ENCODE measurements at places on chromosomes 1 and 21.

GRCh38 chr1:162571696-162572095 lies 10.2 kb downstream of the UAP1 start:
- no peak for DNase-seq

DNA sequence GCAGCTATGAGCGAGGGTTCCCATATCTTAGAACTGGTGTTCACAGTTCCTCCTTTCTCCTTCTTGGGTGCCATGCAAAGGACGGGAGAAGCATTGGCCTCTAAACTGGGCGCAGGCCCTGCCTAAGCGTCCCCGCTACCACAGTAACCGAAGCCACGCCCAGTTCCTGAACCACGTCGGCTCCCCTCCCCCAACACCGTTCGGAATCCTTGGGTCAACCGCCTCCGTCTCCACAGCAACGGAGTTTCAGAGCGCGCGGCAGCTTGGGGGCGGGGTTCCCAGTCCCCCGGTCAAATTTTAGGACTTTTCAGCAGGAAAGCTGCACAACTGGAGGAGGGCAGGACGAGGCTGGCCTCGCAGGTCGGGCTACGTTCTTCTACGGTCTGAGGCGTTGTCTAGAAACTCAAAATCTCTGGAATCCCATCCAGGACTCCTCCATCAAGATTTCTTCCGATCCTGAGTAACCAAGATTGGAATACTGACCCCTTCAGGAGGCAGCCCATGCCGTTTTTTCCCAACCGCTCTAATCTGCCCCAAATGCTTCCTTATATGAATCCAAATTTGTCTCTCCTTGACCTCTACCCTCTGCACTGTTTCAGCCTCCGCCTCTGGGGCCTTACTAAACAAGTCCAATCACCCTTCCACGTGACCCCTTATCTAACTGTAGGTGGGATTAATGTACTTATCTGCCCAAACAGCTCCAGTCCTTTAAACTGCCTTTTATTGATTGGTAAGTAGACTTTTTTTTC lies at the start of gene SPAG17:
Gene SPAG17, minus strand, starts transcription at position 145 of the 749 bp plus-strand sequence. Its CDS starts 71 bp downstream, at position 74.
- DNase-seq: peak; percentile 64

DNA sequence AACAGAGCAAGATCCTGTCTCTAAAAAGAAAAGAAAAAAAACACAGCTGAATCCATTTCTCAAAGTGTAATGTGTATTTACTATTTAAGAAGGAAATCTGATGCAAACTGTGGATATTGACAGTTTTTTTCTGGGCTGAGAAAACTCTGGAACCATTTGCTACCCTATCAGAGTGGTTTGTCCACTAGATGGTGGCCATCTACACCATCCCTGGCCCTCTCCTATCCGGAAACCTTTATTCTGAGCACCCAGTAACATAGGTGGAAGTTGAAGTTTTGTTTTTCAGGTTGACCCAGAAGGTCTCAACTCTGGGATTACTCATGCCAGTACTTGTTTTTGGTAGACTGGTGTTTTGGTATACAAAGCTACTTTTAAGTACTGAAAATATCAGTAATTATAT lies 20.2 kb downstream of the ECHDC2 start:
- no peak for DNase-seq

- no peak for DNase-seq
These were observed 175.2 kb downstream of the DSCAM start for GRCh38 chr21:40671716-40672115.

GRCh38 chr1:180003026-180003695 lies 48.6 kb downstream of the CEP350 start:
- no peak for DNase-seq

DNA sequence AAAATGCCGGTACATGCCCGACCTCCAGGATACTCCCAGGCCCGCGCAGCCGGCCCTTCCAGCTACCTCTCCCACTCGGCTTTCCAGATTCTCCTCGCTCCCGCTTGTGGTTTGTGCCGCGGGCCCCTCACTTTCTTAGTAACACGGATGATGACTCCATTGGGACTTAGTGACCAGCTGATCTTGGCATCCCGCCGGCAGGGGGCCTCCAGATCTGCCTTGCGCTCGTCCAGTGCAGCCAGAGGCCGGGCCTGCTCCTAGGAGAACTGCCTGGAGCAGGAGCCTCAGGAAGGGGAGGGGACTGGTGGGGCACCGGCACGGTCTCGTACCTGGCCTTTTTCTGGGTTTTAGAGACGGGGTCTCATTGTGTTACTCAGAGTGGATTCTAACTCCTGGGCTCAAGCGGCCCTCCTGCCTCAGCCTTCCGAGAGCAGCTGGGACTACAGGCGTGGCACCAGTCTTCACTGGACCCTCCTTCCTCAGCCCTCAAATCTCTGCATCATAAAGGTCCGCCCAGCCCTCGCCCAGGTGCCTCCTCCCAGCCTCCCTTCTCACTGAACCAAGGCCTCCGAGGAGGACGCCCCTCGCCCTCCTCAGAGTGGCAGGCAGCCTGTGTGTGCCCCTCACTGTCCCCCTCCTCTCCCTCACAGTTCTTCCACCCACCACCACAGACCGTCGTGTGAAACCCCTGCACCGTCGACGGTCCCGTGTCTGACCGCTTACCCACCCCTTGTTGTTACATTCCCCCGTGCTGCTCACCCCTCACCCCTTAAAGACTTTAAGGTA lies 78.6 kb downstream of the SLC25A24 start:
- no peak for DNase-seq

GRCh38 chr1:205849619-205850355 lies at the start of gene PM20D1:
PM20D1 (minus strand) TSS chr1:205850132; CDS start chr1:205850072, 60 bp downstream.
- DNase-seq: peak; percentile 93

GRCh38 chr1:2448098-2448445 lies 28.0 kb upstream of the PLCH2 start:
- no peak for DNase-seq

GRCh38 chr1:234546890-234547788 lies 62.8 kb downstream of the IRF2BP2 start:
- no peak for DNase-seq

DNA sequence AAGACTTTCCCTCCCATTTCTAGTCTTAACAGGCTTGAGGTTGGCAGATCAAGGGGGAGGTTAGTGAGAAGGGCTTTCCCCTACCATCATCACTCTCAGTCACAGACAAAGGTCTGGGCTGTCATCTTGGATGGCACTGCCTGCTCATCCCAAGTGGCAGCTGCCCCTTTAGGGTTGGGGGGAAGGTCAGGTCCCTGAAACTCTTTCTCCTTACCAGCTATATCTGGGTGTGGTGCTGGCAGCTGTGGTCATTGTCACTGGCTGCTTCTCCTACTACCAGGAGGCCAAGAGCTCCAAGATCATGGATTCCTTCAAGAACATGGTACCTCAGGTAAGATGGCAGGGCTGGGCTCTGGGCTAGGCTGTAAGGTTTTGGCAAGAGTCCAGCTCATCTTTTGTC lies 8.2 kb downstream of the ATP1A2 start:
- DNase-seq: no peak

- DNase-seq: no peak
These were observed 48.9 kb downstream of the GIPC2 start for GRCh38 chr1:78094639-78095038.

GRCh38 chr1:200290010-200290685 lies 119.7 kb downstream of the ZNF281 start:
- no peak for DNase-seq

DNA sequence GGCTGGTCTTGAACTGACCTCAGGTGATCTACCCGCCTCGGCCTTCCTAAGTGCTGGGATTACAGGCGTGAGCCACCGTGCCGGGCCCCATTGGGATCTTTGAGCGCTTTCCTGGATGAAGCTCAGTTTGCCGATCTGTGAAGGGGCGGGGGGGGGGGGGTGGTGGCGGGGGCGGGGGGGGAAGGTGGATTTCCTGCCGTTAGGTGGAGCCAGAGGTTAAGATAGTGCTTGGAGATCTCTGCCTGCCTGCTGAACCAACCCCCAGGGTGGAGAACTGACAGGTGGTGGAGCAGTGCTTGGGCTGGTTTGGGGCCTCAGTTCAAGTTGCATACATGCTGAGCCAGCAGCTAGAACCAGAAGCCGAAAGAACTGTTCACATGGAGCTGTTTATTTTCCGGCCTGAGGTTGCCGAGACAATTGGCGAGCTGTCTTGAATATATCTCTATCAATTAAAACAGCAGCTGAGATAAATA lies 1.7 kb downstream of the TMCC2 start:
- DNase-seq: no peak

- DNase-seq: no peak
These were observed 196.3 kb upstream of the LMO4 start for GRCh38 chr1:87132284-87132870.

DNA sequence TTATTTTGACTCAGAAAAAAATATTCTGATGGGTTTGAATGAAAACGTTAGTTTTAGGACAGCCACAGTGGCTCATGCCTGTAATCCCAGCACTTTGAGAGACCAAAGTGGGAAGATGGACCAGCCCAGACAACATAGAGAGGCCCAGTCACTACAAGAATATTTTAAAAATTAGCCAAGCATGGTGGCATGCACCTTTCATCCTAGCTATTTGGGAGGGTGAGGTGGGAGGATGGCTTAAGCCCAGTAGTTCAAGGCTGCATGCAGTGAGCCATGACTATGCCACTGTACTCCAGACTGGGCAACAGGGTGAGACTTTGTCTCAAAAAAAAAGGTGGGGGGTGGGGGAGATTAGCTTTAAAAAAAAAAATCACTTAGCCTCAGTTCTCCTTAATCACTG lies 127.5 kb downstream of the LBR start:
- DNase-seq: no peak

GRCh38 chr1:243325305-243325890 lies 69.6 kb downstream of the SDCCAG8 start:
- DNase-seq: no peak

GRCh38 chr1:88661951-88662699 lies 21.9 kb upstream of the PKN2 start:
- no peak for DNase-seq

- no peak for DNase-seq
These were observed 16.7 kb upstream of the PDE9A start for GRCh38 chr21:42636520-42637266.

GRCh38 chr1:40690771-40691537 lies 550 bp upstream of the NFYC start:
- no peak for DNase-seq

GRCh38 chr1:27395441-27396195 lies 3.2 kb downstream of the GPR3 start:
- DNase-seq: peak; percentile 92

- DNase-seq: no peak
These were observed 29.1 kb upstream of the IGSF5 start for GRCh38 chr21:39715804-39716397.

DNA sequence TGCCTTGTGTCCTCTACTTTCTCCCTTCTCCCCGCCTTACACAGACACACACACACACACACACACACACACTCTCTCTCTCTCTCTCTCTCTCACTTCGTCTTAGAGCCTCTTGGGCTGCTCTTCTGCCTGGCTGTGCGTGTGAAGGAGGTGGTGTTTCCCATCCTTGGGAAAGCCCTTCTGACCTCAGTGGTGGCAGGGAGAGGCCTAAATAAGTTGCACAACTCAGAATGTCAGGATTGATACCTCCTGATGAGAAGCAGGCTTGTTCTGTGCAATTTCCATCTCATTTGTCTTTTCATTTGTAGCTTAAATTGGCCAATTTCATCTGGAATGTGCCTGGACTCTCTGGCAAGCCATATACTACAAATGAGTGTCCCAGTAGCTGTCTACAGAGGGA lies 25.0 kb downstream of the LRRN2 start:
- DNase-seq: no peak

GRCh38 chr1:208460823-208461222 lies 216.6 kb upstream of the PLXNA2 start:
- DNase-seq: no peak

DNA sequence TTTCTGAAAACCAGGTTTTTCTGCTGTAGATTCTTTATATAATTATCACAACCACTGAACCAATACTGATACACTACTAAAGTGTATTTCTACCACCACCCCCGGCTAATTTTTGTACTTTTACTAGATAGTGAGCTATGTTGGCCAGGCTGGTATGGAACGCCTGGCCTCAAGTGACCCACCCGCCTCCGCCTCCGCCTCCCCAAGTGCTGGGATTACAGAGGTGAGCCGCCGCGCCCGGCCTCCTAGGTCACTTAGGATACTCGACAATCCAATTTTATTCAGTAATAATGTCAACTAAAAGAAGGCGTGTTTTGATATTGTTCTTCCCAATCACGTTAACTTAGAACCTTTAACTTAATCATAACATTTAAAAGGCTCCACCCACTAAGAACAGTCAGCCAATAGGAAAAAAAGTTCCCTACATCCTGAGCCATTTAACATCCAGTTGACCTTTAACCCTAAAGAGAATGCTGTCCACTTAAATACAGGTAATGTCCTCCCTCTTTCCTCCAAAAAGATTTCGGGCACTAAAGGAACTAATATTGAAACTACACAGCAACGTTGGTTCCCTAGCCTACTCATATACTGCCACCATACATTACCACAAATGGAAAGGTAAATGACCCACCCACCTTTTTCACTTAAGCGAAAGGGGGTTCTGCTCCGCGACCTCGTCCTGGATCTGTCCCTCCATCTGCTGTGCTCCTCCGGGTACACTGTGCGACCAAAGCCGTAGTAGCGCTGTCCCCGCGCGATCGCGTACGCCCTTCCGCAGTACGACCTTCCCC lies 1.2 kb downstream of the RSRP1 start:
- no peak for DNase-seq

- peak; percentile 65 for DNase-seq
These were observed 8.9 kb upstream of the PRDM16 start for GRCh38 chr1:3060127-3060526.

- no peak for DNase-seq
These were observed 10.5 kb upstream of the LMO4 start for GRCh38 chr1:87318056-87318650.

GRCh38 chr1:26723013-26723991 lies 27.5 kb downstream of the ARID1A start:
- peak; percentile 89 for DNase-seq

- no peak for DNase-seq
These were observed 80.2 kb downstream of the LRRC8D start for GRCh38 chr1:89900791-89901708.

DNA sequence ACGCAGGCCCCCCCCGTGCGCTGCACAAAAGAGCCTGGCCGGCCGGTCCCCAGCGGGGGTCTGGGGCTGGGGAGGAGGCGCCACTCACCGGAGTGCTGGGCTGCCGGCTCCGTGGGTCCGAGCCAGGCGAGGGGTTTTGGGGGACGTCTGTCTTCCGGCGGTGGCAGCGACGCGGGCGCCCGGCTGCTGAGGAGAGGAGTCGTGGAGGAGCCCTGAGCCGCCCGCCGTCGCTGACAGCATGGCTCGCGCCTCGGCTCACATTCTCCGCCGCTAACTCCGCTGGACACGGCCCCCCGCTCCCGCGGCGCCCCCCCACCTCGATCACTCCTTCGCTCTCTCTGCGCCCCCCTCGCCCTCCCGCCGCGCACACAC lies 649 bp downstream of the AHDC1 start:
- peak; percentile 88 for DNase-seq

GRCh38 chr1:163203561-163203960 lies 845 bp upstream of the RGS5 start:
- no peak for DNase-seq

DNA sequence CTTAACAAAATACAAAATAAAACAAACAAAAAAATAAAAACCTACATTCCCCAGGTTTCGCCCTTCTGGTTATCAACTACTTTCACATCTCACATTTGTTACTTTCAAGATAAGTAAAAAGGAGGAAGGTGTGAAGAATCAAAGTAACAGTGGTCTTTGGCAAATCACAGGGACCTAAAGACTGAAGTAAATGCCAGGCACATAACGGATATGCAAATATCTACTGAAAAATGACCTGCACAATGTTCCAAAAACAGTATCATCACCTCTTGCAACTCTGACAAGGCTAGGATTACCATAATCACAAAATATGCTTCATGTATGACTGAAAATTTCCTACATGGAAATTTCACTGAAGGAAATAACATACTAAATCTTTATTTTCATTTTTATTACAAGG lies 29.3 kb downstream of the COP1 start:
- no peak for DNase-seq

GRCh38 chr1:33828059-33828458 lies 35.8 kb upstream of the HMGB4 start:
- no peak for DNase-seq
